Neural progenitor cell (in vitro differentiated cells): ENCODE measurements at places on chromosomes 4 and X. TPM values are rescaled to one million over a fixed set of nuclear protein-coding genes. Genes with fewer than 3 reads are reported as not detected.

Gene SPANXA1
- total RNA-seq: not detected in 2 replicates

DNA sequence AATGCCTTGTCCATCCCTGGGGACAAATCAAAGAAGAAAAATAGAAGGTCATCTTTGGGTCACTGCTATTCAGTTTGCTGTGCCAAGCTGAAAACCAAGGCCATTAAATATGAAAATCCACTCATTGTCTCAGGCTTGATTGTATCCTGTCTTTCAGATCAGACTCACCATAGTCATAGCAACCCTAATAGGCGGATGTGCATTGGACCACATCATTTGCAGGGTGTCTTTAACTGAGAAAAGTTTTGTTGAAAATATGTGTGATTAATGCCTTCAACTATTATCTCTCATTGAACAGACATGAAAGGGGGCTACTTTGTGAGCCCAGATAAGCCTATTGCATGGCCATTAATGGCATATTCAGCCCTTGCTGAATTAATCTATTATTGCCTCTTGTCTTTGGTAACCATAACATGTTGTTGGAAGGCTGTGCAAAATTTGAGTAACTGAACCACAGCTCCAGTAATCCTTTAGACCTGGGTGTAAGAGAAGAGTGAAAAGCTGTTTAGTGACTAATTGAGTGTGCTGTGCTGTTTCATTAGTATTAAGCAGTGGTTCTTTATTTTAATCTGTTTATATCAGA lies 453.6 kb upstream of the EPHA5 start:
- H3K4me1 ChIP-seq: no peaks in the 10 kb centered on the region
- no peak for DNase-seq
- H3K4me3 ChIP-seq: no peak overlapping the region
- H3K27me3 ChIP-seq: no peaks in the 10 kb centered on the region
- no peaks in the 10 kb centered on the region for H3K36me3 ChIP-seq
- no peak overlapping the region for H3K27ac ChIP-seq

DNA sequence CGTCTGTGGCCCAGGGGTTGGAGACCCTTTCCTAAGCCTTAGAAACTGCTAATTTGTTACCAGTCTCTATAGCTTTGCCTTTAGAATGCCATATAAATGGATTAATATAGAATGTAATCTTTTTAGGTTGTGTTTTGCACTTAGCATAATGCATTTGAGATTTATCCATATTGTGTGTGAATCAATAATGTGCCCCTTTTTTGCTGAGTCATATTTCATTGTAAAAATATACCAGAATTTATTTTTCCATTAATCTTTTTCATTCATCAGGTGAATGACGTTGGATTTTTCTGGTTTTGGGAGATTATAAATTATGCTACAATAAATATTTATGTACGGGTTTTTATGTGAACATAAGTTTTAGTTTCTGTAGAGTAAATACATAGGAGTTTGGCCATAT lies 478.8 kb upstream of the MAGEB18 start:
- no peaks in the 10 kb centered on the region for H3K27me3 ChIP-seq
- H3K36me3 ChIP-seq: no peaks in the 10 kb centered on the region
- no peak overlapping the region for H3K4me3 ChIP-seq
- H3K4me1 ChIP-seq: no peaks in the 10 kb centered on the region

DNA sequence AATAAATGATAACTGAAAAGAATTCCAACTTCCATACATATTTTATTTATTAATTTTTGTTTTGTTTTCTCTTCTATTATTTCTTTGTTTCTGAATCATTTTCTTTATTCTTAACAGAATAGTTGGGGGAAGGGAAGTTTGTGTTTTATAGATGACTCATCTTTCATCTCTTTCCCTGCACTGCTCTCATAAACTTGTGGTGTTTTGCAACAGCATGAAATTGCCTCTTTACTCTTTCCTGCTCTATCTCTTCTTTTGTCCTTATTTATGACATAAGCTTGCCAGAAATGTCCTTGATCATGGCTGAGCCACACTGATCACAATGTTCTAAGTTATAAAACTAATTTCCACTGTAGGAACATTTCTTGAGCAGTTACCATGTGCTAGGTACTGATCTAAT lies 22.3 kb downstream of the QRFPR start:
- no peaks in the 10 kb centered on the region for H3K36me3 ChIP-seq
- no peak overlapping the region for H3K27ac ChIP-seq
- DNase-seq: no peak
- H3K4me1 ChIP-seq: no peaks in the 10 kb centered on the region

GRCh38 chr4:117610706-117611308 lies 423.5 kb upstream of the NDST3 start:
- H3K4me3 ChIP-seq: no peak overlapping the region
- no peaks in the 10 kb centered on the region for H3K27me3 ChIP-seq
- no peak overlapping the region for H3K27ac ChIP-seq
- H3K4me1 ChIP-seq: no peaks in the 10 kb centered on the region
